A172 (cell line): ENCODE measurements at places on chromosomes 1 and 21.
A peak's percentile ranks its signal among the peaks of the same experiment; 100 is the strongest.

DNA sequence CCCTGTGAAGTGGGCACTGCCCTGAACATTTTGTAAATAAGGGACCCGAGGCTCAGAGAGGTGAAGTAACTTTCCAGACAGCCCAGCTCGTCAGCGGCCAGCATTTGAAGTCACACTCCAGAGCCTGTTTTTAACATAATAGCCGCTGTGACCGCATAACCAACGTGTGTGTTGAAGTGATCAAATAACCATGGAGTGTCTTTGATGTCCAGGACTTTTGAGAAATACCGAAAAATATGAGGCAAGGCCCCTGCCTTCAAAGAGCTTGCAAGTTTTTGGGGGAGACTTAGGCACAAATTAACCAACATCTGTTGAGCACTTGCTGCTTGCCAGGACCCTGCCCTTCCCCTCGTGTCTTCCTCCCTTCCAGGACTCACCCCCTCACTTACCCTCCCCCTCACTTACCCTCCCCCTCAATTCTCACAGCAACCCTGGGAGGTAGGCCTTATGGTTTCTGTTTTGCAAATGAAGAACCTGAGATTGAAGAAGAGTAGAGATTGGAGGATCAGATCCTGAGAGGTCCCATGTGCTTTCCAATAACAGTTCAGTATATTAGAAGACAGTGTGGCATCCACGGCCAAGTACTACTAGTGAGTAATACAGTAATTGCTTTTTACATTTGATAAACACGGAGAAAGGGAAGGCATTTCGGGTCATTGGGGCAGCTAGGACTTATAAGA, 1.3 kb upstream of the SLC16A1 start:
- DNase-seq, result peak; percentile 78

DNA sequence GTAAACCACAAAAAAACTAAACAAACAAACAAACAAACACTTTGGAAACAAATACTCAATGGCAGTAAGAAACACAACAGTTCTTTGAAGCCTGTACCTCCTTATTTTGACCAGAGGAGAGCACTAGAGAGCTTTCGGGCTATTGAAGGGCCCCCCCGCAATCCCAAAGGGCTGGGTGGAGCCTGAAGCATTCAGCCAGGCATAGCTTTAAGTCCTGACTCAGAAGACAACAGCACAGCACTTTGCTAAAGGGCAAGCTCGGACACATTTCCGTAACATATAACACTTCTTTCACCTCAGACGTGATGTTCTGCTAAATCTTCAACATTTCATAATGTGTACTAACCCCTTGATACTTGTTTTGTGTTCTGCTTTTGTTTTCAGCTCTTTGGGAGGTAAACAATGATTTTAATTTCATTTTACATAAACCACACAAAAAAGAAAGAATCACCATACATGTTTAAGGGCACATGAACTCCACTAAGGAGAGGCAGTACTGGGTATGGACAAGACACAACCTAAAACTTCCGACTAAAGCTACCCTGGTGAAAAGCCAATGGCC, 9.7 kb upstream of the SHCBP1L start:
- peak; percentile 90 for DNase-seq

GRCh38 chr21:31509194-31510017, 150.1 kb upstream of the SOD1 start:
- DNase-seq, result peak; percentile 90

- no peak for DNase-seq
Observed at GRCh38 chr21:40667967-40668366, 179.0 kb downstream of the DSCAM start.

- DNase-seq, result no peak
Observed at GRCh38 chr1:232557096-232557495, 72.8 kb downstream of the SIPA1L2 start.

DNA sequence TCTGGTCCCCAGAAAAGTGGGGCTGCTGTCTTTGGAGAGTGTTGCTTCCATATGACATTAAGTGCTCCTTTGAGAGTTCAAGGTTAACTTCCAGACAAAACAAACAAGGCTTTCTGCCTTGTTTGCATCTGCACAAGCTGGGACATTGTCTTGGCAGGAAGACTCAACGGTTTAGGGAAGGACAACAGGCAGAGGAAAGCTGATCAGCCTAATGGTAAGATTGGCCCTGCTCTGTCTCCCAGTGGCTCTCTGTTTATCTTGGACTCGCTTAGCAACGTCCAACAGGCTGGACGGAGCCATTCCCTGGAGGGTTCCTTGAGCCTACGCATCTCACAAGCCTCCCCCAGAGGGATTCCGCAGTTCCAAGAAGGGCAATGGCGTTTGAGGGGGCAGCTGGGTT, 62.2 kb upstream of the SLC44A3 start:
- no peak for DNase-seq

DNA sequence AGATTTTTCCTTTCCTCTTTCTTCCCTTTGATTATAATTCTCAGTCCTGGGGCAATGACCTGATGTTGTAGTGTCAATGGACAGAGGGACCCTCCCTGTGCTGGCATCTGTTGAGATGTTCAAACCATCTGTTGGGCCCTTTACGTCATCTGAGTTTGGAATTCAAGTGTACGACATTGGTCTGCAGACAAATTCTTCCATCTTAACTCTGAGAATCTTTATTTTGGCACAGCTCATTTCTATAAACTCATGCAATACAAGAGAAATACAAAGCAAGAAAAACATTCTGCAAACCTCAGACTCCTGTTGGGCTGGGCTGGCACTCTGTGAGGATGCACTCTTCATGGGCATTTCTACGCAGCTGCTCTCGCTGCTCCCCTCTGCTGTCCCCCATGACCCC, 54.2 kb downstream of the IFI44 start:
- DNase-seq, result no peak

DNA sequence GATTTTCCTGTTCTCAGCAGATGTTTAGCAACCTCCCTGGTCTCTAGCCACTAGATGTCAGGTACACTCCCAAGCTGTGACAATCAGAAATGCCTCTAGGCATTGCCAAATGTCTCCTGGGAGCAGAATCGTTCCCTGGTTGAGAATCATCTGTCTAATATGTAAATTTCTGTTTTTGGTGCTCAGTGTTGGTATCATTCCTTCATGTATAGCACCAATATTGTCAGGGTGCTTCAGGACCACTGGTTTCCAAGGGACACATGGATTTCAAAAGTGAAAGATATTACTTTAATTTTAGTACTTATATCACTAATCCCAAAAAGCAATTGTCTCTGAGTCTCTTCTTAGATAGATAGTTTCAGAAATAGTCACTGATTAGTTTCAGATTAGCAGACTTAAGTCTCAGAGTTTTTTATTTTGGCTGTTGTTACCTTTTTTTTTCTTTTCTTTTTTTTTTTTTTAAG, 160.1 kb downstream of the PTPRC start:
- DNase-seq, result no peak

DNA sequence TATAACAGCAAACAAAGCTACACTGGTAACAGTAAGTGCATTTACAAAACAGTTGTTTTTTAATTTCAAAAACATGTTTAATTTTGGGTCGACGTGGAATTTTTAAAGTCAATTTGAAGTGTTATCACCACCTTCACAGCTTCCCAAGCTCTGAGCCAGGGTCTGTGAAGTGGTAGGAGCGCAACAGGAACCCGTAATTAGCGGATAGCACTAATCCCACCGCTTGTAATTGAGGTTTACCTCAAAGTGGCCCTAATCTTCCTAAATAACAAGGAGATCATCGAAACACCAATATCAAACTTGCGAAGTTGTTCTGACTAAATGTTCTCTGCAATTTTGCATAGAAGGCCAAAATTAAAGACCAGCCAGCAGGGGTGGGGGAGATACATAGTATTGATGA, 18.8 kb downstream of the LBR start:
- no peak for DNase-seq

DNA sequence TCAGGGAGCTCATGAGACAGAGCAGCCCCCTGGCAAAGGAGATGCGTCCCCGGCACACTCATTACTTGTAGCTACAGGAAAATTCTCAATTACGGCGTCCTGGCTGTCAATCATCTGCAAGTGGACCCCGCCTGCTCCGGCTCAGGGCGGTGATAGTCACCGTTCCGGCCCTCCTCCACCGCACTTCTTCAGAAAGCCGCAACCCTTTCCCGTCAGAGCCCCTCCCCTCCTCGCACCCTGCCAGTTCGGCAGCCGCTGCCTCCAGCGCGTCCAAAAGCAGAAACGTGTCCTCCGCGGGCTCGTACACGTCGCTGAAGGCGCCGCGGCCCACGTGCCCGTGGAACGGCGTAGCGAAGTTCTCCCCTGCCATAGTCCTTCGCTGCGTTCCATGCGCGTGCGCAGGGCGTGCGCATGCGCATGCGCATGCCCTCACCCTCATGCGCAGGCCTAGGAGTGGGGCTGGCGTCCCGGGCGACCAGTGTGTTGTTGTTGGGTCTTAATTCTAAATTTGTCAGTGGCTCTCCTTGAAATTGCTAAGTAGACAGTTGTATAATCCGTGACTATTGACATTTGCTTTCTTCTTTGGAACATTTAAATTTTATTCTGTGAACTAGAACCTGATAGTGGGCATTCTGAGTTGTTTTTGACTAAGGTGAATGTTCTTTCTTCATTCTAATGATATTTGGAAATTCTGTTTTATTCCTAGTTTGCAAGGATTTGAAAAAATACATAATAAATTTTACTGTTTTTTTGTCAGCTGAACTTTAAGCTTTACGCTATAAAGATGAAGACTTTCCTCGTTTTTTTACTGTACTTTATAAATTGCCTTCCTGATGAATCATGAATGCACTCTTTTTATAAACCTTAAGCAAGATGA, 107.5 kb downstream of the LTN1 start:
- DNase-seq, result peak; percentile 83

DNA sequence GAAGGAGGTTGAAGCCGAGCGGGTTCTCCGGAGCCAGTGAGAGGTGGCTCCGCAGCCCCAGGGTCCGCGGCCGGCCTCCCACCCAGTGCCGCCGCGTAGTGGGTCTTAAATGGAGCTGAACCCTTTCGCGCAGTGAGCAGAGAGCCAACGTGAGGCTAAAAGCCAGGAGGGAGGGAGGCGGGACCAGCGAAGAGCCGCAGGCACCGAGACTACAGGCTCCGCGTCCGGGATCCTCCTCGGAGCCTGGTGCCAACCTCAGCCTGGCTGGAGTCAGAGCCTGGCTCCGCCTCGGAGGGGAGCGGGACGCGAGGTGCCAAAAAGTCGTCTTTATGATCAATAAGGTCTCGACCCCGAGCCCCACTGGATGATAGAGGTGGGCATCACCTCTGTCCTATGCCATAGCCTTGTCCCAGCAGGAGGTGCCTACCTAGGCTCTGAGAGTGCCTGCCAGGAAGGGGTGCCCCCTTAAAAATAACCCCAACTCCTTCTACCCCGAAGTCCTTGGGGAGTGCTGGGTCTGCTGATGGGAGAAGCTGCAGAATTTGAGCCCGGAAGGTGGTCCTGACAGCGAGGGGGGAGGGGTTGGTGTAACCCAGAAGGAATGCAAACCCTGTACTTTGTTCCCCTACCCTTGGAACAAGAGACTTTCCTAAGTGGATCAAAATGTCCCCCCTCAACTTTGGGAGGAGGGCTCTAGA, 1.6 kb downstream of the IGSF21 start:
- no peak for DNase-seq

DNA sequence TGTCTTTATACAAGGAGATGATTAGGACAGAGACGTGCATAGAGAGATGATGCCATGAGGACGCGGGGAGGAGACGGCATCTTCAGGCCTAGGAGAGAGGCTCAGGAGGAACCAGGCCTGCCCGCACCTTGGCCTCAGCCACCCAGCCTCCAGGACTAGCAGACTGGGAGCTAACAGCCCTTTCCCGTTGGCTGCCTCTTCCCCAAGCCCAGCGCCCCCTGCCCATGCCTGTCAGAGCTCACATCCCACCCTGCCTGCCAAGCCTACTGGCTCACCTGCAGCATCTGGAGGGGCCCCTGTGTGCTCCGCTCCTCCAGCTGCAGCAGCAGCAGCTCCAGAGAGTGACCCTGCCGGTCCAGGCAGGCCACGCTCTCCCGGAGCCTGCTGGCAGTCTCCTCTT, 4.0 kb upstream of the TRIM11 start:
- no peak for DNase-seq

- DNase-seq, result no peak
Observed at GRCh38 chr1:17056551-17056950, 2.7 kb upstream of the SDHB start.

GRCh38 chr1:205927676-205928075, 15.6 kb downstream of the SLC26A9 start:
- no peak for DNase-seq

- no peak for DNase-seq
Observed at GRCh38 chr1:10814976-10815857, 18.8 kb upstream of the CASZ1 start.

DNA sequence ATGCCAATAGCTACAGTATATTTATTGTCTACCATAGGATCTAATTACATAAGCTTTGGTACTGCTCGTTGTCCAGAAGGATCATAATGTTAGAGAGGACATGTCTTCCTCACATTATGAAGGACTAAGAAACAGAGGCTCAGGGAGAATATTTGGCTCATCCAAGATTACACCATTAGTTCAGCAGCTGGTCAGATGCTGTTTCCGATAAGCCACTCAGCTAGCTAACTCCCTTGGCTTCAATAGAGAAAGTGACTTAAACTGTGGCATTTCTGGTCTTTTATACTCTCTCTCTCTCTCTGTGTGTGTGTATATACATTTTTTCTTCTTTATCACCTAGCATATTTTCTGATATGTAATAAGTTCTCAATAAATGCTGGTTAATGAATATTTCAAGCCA, 70.4 kb downstream of the DDR2 start:
- no peak for DNase-seq

DNA sequence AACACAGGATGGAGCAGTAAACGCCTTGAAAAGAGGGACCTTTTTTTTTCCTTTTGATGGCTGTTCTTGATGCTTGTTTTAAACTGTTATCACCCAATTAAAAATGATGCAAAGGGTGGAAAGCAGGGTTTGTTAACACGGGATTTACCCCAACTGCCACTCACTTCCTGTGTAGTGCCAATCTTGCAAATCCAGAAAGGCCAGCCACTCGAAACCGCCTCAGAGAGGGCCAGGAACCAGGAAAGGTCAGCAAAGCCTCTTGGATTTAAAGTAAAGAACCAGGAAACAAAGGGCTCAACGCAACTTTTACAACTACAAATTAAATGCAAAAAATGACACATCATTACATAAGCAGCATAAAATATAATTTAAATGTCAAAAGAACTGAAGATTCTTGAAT, 347.4 kb downstream of the PDE4B start:
- no peak for DNase-seq

DNA sequence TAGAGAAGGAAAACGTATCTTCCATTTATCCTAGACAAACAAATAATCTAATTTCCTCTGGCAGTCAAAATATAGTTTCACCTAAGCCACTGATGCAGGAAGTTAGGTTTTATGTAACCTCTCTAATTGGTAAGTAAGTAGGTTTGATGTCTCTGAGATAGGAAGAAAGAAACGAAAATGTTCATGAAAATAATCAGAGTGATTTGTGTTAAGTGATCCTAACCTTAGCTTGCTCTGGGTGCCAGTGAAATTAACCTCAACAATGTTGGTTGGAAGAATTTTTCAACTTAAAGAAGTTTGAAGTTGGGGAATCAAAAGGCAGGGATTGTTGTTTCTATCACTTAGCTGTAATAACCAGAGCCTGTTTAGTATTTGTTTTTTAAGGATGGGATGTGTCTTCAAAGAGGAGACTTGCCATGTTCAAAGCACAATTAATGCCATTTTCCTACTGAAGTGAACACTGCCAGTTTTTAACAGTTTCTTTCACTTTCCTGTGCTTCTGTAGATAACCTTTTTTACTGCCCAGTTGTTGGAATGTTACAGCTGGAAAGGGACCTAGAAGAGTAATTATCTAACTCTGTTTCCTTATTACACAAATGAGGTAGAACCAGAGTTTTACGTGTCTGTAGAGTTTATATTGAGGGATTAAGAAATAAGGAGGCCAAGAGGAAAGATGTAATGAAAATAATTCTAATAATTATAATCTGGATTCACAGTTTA, 18.4 kb downstream of the HIPK1 start:
- DNase-seq, result no peak

- no peak for DNase-seq
Observed at GRCh38 chr1:36257375-36257767, 33.1 kb downstream of the THRAP3 start.
